T-helper 2 cell treated with Interferon-gamma antibody and Interleukin-4, amounts not matched to agents 100 ng/mL and 5 ng/mL, for 36 hours (primary cell): ENCODE measurements at places on chromosomes 5 and 9. TPM values are rescaled to one million over a fixed set of nuclear protein-coding genes. Genes with fewer than 3 reads are reported as not detected.

The TMEM232 gene
- 0.45 and 0.75 TPM in 2 replicates for total RNA-seq

The MYOZ3 gene
- total RNA-seq: 0.07 TPM in 1 of 2 replicates, not detected in the other

The NAIP gene
- total RNA-seq: 13.1 and 14.0 TPM in 2 replicates

The EXOC3 gene
- 70.0 and 72.1 TPM in 2 replicates for total RNA-seq

The ZDHHC11 gene
- total RNA-seq: 20.6 and 21.5 TPM in 2 replicates

The SLC45A2 gene
- 0.14 and 0.23 TPM in 2 replicates for total RNA-seq

The CEL gene
- 2.5 TPM in 2 replicates for total RNA-seq

The PPP1R26 gene
- 1.0 and 1.1 TPM in 2 replicates for total RNA-seq

The FOXD4 gene
- 0.23 TPM in 1 of 2 replicates, not detected in the other for total RNA-seq

The CBY3 gene
- total RNA-seq: 0.32 and 0.57 TPM in 2 replicates

The KIAA0825 gene
- total RNA-seq: 1.1 and 1.3 TPM in 2 replicates

The ST6GALNAC4 gene
- total RNA-seq: 23.2 and 23.8 TPM in 2 replicates

The GNA14 gene
- total RNA-seq: not detected in 2 replicates

The TEK gene
- total RNA-seq: not detected in 2 replicates

The MELK gene
- total RNA-seq: 52.6 and 56.0 TPM in 2 replicates

The CDC26 gene
- 32.9 and 36.2 TPM in 2 replicates for total RNA-seq

The SLC22A4 gene
- 0.25 and 0.30 TPM in 2 replicates for total RNA-seq

The TAF1L gene
- total RNA-seq: 0.05 and 0.07 TPM in 2 replicates

The PCDHAC1 gene
- total RNA-seq: not detected in 2 replicates

The LCN15 gene
- not detected in 2 replicates for total RNA-seq

The UNC5A gene
- not detected in 2 replicates for total RNA-seq

The ABL1 gene
- total RNA-seq: 31.9 and 35.4 TPM in 2 replicates
